ENCODE measurements at places on chromosomes 6 and 20.

DNA sequence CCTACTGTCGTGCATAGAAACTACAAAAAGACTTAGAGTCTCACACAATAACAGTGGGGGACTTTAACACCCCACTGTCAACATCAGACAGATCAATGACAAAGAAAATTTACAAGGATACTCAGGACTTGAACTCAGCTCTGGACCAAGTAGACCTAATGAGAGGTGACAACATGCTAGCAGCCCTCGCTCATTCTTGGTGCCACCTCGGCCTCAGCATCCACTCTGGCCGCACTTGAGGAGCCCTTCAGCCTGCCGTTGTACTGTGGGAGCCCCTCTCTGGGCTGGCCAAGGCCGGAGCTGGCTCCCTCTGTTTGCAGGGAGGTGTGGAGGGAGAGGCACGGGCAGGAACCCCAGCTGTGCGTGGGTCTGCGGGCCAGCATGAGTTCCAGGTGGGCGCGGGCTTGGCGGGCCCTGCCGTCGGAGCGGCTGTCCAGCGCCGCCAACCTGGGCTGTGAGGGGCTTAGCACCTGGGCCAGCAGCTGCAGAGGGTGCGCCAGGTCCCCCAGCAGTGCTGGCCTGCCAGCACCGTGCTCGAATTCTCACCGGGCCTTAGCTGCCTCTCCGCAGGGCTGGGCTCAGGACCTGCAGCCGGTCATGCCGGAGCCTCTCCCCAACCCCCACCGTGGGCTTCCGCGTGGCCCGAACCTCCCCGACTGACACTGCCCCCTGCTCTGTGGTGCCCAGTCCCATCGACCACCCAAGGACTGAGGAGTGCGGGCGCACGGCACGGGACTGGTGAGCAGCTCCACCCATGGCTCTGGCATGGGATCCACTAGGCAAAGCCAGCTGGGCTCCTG is 205.6 kb downstream of the FRK start:
- no peak for DNase-seq

GRCh38 chr20:54000914-54001313 is 69.5 kb downstream of the BCAS1 start:
- no peak for DNase-seq

DNA sequence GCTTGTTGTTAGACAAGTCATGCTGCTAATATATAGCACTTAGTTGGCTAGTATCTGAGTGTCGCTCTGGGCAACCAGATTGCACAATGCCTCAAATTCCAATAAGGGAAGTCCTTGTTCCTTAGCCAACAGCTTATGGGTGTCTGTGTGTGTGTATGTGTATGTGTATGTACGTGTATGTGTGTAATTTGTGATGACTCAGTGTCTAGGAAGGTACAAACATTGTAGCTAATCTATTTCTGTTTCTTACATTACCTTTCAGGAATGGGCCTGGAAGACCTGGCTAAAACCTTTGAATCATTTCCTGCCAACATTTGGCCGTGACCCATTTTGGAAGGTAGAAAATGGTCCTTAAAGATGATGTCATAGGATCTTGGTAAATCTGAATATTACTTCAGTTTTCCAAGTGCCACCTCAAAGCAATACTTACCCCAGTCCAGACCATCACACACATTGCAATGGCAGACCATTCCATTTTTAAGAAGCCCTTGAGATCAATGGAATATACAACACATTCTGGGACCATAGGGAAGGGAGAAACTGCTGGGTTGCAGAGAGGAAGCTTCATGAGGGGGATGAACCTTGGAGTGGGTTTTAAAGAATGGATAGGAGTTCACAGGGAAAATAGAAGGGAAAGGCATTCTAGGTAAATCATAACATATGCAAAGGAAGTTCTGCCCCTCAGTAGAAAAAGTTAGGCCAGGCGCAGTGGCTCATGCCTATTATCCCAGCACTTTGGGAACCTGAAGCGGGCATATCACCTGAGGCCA is 25.1 kb downstream of the NEDD9 start:
- DNase-seq, result peak; percentile 61

GRCh38 chr20:34112600-34113101 is 608 bp upstream of the EIF2S2 start:
- DNase-seq, result no peak

GRCh38 chr6:33802186-33802958 is 1.4 kb downstream of the MLN start:
- no peak for DNase-seq

GRCh38 chr6:148364056-148364824 is 21.6 kb downstream of the SASH1 start:
- DNase-seq, result peak; percentile 37

DNA sequence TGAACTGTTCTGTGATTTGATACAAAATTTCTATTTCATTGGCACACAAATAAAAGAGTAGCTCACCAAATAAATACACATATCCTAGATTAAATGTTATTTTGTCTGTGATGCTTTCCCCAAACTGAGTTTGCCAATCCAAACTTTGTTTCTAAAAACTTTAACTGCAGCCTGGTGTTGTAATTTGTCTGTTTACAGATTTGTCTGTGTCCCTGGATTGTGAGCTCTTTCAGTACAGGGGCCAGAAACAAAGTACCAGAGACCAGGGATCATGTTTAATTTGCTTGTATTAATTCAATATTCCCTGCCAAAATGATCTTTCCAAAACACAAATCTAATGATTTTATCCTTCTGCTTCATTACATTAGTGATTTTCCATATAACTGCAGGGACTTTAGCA is 1044.6 kb upstream of the GJE1 start:
- DNase-seq, result no peak

- DNase-seq, result no peak
Measured at GRCh38 chr20:43949741-43950618, 35.3 kb downstream of the TOX2 start.

DNA sequence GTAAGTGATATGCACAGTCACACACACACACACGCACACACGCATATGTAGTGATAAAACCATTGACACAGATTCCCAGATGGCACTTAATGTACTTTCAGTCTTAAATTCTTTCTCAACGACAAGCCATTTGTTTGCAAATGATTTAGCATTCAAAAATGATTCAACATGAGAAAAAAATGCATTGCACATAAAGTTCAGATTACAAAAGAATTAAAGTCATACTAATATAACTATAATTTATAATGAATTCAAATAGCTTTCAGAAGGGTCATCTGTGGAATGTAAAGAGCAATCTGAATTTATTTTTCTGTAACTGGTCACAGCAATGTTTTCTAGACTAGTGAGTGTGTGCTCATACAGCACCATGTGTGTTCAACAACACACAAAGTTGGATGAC is 521.6 kb upstream of the ZNF337 start:
- no peak for DNase-seq

- no peak for DNase-seq
Measured at GRCh38 chr20:13277663-13278295, 56.7 kb downstream of the ISM1 start.

DNA sequence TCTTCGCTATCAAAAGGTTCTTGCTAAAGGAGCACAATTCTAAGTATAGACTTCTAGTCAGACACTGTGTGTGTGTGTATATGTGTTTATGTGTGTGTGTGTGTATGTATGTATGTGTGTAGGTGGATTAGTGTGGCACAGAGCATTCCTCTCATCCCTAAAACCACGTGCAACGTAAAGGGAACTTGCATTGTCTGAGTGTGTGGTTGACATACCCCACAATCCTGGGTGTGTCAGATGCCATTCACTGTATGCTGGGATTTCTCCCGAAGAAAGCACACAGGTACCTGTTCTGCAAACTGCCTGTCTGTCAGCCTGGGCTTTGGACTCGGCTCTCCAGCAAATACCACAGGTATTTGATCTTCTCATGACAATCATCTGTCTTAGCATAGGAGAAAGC is 42.3 kb upstream of the TBC1D7 start:
- no peak for DNase-seq

GRCh38 chr6:155142168-155143028 is 121.4 kb upstream of the CLDN20 start:
- DNase-seq, result no peak

DNA sequence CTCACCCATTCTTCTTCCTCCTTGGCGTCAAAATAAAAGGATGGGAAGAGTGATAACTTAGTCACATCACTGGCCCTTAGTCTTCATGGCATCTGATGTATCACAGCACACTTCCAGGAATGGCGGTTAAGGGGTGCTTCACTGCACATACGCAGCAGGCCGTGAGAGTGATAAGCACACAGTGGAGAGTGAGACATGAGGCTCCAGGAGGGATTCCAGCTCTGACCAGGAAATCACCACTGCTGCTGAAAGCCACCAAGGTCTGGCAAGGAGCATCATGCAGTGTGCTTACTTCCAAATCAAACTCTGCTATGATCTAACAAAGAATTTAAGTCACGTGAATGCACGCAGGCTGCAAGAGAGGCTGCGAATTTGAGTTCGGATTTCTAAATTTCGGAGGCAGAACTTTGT is 62.4 kb downstream of the ARID1B start:
- no peak for DNase-seq

GRCh38 chr6:15280028-15280427 is 34.2 kb downstream of the JARID2 start:
- no peak for DNase-seq

- no peak for DNase-seq
Measured at GRCh38 chr6:148969603-148970061, 222.8 kb downstream of the UST start.

GRCh38 chr20:19780261-19780660 is 22.2 kb downstream of the RIN2 start:
- DNase-seq, result no peak

- DNase-seq, result no peak
Measured at GRCh38 chr20:47778398-47779354, 6.6 kb downstream of the SULF2 start.

GRCh38 chr6:136067731-136068341 is 182.3 kb downstream of the MTFR2 start:
- no peak for DNase-seq

DNA sequence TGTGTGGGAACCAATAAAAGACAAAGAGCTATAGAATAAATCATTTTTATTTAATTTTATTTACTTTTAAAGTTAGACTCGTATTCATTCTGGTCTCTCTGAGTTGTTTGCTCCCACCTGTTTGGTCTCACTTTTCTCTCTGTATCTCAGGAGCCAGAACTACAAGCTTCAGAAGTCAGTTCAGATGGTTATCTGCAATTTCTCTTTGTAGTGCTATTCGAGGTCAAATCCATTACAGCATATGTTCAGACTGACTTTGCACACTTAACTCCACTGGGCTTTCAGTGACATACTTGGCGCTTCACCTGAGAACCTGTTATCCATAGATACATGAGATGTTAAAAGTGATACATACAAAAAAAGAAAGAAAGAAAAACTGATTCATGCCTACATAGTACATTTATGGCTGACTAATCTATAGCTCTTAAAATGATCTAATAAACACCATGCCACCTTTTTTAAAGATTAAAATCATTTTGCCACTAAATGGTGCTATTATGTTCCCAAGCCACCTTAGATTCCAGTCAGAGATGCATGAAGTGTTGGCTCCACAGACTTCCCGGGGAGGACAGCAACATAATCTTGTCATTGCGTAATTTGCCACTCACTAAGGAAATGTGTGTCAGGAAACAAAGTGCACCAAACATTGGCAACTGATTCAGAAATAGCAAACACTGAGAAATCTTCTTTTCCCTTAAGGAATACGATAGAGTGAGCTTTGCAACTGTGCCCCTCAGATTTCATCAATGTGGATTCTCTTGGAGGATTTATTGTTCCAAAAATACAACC is 396.7 kb downstream of the HACE1 start:
- no peak for DNase-seq

GRCh38 chr20:31780839-31781238 is 38.3 kb upstream of the MYLK2 start:
- DNase-seq, result no peak

DNA sequence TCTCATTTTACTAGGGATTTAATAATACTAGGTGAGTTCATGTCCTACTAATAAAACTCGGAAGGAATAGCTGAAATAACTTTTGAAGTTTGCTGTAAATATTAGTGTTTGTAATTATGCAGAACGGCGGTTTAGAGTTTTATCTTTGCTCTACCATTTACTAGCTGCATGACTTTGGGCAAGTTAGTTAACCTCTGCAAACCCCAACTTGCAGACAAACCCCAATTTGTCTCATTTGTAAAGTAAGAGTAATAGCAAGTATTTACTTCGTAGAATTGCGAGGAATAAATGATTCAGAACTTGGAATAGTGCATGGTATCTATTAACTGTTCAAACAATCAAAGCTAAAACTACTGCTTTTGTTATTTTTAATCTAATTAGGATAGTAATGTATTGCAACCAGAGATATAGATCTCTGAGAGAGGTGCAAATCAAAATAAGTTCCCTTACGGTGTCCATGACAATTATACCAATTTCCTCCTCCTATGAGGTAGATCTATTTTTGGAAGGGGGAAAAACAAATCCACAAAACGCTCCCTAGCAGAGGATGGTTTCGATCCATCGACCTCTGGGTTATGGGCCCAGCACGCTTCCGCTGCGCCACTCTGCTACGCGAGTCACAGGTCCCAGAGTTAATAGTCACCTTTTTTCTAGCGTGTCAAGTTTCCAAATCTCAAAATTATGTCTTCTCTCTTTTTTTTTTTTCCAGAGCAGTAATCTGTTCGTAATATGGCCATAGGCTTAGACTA is 35.1 kb upstream of the BTN3A2 start:
- DNase-seq, result no peak

DNA sequence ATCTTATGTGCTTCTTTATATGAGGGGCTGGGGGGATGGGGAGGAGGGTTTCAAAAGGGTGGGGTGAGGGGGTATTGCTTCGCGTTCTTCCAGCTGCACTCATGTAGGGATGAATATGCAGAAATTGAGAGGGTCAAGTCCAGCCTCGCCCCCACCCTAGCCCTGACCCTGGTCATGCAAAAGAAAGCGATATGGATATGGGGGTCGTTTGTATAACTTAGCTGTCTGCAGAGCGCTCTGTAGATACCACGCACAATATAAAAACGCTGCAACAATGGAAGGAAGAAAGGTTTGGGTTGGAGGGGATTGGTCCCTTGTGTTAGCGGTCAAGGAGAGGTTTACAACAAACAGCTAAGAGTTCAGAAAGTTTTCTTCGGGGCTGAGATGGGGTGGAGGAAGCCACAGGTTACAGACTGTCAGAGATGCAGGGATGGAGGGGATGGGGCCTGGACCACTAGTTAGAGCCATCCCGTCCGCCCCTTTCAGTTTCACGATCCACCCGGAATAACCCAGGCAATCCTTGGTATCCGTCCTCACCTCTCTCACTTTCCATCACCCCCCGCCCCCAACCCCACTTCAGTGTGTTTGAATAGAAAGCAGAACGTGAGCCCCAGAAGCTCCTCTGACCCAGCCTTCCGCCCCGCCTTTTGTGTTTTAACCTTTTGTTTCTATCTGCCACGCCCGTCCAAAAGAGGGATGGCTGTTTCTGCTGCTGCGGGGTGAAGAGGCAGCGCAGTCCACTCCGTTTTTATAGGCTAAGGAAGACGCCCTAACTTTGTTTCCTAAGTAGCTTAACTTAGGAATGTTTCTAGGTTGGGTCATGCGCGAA is 73.5 kb downstream of the SOX4 start:
- DNase-seq, result no peak

GRCh38 chr6:55705451-55706440 is 126.8 kb upstream of the HMGCLL1 start:
- no peak for DNase-seq

- DNase-seq, result no peak
Measured at GRCh38 chr6:36999061-36999750, 6.2 kb upstream of the FGD2 start.
